ENCODE measurements at places on chromosomes 2 and 18.
A peak's percentile ranks its signal among the peaks of the same experiment; 100 is the strongest.

- no peak for DNase-seq
Measured at GRCh38 chr2:65331336-65332025, 100.9 kb downstream of the SPRED2 start.

GRCh38 chr2:98726735-98727368, 4.1 kb downstream of the MGAT4A start:
- DNase-seq, result no peak

DNA sequence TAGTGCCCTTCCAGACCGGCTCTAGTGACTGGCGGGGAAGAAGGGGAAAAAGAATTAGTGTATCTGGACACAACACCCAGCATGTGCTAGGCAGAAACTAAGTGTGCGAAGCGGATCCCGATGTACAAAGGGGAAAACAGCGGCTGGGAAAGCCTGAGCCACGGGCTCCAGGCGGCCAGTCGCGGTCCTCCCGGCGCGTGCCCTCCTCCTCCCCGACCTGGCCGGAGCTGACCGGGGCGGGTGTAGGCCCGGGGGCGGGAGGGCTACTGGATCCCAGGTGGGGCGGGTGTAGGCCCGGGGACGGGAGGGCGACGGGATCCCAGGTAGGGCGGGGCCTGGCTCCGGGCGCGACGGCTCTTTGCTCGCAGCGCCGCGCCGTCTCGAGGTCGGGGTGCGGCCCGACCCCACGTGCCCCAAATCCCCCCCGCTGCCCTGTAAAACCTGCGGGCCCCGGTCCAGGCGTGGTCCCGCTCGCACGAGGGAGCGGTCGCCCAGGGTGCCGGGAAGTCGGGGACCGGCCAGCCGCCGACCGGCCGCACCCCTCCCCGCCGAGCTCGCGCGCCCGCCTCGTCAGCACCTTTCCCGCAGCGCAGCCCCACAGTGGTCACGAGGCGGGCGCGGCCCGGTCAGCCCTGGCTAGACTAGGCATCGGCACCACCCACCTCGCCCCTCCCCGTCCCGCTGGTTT, 48.8 kb downstream of the C2orf42 start:
- no peak for DNase-seq

DNA sequence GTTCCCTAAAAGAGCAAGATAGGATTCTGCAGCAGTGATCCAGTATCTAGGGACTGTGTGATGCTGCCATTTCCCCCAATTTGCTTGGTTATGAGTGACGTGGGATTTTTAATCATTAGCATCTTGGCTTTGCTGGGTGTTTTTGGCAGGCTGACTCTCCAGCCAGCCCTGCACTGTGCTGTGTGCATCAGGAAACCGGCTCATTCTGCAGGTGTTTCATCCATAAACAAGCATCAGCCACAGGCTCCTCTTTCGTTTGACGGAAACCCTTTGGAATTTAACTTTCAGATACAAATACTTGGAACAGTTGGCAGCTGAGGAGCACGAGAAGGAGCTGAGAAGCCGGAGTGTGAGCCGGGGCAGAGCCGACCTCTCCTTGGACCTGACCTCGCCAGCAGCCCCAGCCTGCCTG, 135.9 kb downstream of the TPGS2 start:
- no peak for DNase-seq

GRCh38 chr2:26924731-26925099, 45.7 kb upstream of the MAPRE3 start:
- DNase-seq, result no peak

DNA sequence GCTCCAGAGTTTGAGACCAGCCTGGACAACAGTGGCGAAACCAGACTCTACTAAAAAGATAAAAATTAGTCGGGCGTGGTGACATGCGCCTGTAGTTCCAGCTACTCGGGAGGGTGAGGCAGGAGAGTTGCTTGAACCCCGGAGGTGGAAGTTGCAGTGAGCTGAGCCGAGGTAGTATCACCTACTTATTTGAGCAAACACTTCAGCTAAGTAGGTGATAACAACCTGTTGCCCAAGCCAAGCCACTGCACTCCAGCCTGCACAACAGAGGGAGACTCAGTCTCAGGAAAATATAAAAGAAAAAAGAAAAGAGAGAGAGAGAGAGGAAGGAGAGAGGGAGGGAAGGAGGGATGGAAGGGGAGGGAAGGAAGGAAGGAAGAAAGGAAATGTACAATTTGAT, 21.3 kb downstream of the FER1L5 start:
- DNase-seq, result no peak

GRCh38 chr18:79246309-79247108, 149.2 kb upstream of the NFATC1 start:
- peak; percentile 58 for DNase-seq
